Activated T-cell treated with anti-CD3 and anti-CD28 coated beads for 48 hours (primary cell): ENCODE measurements at places on chromosomes 12 and 14.

DNA sequence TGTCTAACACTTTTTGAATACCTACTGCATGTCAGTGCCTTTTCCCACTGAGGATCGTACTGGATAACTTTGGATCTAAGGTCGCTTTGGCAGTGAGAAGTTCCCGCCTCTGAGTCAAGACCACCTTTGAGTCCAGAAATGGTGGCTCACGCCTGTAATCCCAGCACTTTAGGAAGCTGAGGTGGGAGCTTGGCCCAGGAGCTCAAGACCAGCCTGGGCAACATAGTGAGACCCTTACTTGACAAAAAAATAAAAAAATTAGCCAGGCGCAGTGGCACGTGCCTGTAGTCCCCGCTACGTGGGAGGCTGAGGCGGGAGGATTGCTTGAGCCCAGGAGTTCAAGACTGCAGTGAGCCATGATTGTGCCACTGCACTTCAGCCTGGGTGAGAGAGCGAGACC, 61.1 kb downstream of the CHST11 start:
- no peak for DNase-seq

- no peak for DNase-seq
Observed at GRCh38 chr12:2535583-2536204, 259.1 kb upstream of the FKBP4 start.

GRCh38 chr12:62136496-62136895, 123.7 kb upstream of the USP15 start:
- no peak for DNase-seq

DNA sequence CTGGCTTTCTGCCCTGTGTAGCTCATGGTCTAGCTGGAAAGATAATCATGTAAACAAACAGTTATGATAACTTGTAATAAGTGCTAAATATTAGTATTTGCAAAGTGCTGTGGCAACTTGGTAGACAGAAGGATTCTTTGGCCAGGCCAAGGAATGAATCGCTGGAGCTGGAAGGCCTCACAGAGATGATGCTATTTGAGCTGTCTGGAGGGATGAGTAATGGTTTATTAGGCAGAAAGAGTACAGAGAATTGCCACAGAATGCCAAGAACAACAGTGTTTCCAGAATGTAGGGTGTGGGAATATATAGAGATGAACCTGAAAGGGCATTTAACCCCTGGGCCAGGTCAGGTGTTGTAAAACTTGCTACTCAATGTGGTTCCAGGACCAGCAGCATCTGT, 27.6 kb downstream of the OTX2 start:
- no peak for DNase-seq

GRCh38 chr12:130425698-130426245, 88.1 kb downstream of the PIWIL1 start:
- DNase-seq: no peak

- no peak for DNase-seq
Observed at GRCh38 chr12:46524778-46525177, 152.2 kb upstream of the SLC38A2 start.

GRCh38 chr12:5078423-5078822, 34.7 kb downstream of the KCNA5 start:
- no peak for DNase-seq

DNA sequence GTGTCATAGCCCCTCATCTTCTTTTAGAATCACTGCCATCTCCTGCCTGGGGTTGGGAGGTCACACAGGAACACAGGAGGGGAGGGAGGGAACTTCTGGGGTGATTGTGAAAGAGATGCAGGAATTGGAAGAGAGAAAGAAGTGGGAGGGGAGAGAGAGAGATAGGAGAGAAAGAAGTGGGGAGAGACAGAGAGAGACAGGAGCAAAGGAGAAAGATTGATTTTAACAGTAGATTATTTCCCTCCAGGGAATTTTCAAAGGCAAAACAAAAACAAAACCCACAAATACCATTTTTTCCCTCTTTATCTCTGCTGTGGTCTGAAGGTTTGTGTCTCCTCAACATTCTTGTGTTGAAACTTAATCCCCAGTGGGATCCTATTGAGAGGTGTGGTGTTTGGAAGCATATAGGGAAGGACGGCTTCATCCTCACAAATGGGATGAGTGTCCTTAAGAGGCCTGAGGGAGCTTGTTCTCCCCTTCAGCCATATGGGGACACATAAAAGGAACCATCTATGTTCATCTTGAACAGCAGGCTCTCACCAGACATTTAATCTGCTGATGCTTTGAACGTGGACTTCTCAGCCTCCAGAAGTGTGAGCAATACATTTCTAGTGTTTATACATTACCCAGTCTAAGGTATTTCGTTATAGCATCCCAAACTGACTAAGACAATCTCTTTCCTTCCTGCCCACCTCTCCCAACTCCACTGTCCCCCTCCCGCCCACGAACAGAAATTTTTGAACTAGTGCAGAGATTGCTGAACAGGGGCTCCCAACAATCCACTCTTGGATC, 134.9 kb upstream of the MAX start:
- no peak for DNase-seq

GRCh38 chr14:42172304-42172703, 565.6 kb downstream of the LRFN5 start:
- DNase-seq: no peak

- no peak for DNase-seq
Observed at GRCh38 chr12:109446-109845, 42.9 kb downstream of the IQSEC3 start.

DNA sequence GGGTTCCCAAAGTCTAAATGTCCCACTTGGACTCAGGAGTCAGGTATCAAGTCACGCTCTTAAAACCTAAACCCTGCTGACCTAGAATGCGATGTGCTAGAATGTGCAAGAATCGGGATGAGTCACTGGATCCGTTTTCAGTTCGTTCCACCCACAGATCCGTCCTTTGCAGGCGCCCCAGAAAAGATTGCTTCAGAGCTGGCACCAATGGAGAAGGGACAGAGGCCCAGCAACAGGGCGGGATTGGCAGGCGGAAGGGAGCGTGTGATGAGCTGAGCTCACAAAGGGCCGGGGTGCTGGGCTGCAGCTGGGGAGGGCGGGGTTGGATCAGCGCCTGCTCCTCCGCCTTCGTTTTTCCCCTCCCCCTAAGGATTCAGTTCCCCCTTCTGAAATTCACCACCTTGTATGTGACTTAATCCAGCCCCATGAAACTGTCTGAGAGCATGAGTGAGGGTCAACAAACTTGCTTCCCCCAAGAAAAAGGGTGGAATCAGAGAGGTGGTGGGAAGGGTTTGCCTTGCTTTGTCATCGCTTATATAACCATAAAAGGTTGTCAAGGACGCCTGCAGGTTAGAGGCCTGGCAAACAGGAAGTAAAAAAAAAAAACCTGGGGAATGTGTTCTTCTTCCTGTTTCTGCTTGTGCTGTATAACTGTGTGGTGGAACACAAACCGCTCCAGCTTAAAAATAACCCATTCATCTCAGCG, 2.8 kb upstream of the UBC start:
- DNase-seq: peak; percentile 87

- no peak for DNase-seq
Observed at GRCh38 chr12:31215518-31216232, 110.3 kb downstream of the SINHCAF start.

- no peak for DNase-seq
Observed at GRCh38 chr12:13777374-13777773, 204.0 kb downstream of the GRIN2B start.

- peak; percentile 34 for DNase-seq
Observed at GRCh38 chr14:103679351-103679750, 35.9 kb downstream of the XRCC3 start.

DNA sequence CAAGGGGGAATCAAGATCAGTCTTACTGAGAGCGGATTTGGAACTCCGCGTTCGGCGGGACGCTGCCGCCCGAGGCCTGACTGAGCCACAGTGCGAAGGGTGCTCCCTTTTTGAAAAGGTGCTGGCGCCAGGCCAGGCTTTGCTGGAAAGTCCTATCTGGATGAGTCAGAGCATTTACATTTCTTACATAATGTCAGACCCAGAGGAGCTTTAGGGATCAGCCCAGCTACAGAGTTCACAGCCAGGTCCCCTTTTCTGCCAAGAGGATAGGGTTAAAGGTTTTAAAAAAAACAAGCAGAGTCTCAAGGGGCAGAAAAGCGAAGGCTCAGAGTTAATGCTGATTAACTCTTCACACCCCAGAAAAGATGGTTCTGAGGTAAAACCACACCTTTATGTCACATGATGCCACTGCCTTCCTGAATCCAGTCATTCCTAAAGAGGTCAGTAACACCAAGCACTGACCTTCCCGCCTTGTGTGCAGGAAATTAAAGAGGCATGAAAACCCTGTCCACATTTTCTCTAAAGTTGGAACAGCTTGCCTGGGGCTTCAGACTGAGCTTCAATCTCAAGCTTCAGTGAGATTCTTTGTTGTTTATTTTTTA, 11.7 kb upstream of the FBXL14 start:
- no peak for DNase-seq

DNA sequence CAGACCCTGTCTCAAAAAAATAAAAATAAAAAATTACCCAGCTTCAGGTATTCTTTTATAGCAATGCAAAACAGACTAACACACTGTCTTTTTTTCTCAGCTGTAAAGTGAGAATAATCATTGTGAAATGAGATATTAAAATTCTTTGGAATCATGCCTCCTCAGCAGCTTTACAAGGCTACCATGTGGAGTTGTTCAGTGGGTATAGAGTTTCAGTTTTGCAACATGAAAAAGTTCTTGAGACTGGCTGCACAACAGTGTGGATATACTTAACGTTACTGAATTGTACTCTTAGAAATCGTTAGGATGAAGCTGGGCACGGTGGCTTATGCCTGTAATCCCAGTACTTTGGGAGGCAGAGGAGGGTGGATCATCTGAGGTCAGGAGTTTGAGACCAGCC, 15.7 kb upstream of the MAPKAPK5 start:
- DNase-seq: no peak

- no peak for DNase-seq
Observed at GRCh38 chr14:53350429-53350828, 197.3 kb upstream of the DDHD1 start.

DNA sequence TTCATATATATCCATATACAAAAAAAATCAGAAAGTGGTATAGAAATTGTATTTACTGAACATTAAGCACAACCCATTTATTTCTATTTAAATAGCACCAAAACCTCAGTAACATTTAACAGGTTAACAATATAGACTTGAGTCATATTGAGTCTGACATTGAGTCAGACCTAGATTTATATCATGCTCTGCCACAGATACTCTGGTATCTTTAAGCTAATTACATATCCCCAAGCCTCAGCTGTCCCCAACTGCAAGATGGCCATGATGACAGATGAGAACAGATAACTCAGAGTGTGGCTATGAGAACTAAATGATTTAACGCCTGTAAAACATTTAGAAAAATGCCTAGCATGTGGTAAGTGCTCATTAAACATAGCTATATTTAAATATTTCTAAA, 40.3 kb downstream of the IFNG start:
- no peak for DNase-seq

GRCh38 chr14:103909531-103910261, 18.6 kb upstream of the TDRD9 start:
- no peak for DNase-seq

GRCh38 chr12:123839826-123840225, 77.7 kb downstream of the DNAH10 start:
- no peak for DNase-seq

GRCh38 chr14:83356080-83356479, 1822.4 kb upstream of the SEL1L start:
- no peak for DNase-seq

DNA sequence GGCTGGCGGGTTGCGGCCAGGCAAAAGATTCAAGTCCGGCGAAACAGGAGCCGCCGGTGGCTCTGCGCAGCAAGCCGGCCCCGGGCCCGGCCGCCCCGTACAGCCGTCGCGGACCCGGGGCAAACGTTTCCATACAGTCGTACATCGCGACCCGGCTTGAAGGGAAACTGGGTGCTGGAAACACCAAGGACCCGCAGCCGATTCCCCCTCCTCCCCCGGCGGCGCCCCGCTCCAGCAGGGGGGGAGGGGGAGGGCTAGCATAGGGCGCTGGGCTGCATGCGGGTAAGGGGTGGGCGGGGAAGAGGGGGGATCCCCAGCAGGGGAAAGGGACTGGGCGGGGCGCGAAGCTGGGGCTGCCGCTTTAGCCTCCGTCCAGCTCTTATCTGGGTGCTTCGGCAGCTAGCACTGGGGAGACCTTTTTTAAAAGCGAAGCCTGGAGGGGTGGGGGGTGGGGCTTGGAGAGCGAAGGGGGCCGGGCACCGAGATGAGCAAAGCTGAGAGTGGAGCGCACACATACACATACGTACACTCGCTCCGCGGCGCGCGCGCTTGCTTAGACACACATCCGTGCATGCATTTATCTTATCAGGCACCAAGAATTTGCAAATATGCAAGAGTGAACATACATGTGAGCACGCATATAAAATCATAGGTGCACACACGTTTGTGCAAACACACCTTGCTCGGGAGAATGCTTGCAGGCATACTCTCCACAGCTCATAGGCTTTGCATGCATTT, 11.9 kb downstream of the RARG start:
- peak; percentile 76 for DNase-seq
